ENCODE measurements at places on chromosomes 2 and 18.

GRCh38 chr2:177830881-177831386 lies 241.6 kb downstream of the PDE11A start:
- DNase-seq = no peak

- DNase-seq = no peak
Observed at GRCh38 chr18:12293831-12294230, 14.2 kb upstream of the TUBB6 start.

DNA sequence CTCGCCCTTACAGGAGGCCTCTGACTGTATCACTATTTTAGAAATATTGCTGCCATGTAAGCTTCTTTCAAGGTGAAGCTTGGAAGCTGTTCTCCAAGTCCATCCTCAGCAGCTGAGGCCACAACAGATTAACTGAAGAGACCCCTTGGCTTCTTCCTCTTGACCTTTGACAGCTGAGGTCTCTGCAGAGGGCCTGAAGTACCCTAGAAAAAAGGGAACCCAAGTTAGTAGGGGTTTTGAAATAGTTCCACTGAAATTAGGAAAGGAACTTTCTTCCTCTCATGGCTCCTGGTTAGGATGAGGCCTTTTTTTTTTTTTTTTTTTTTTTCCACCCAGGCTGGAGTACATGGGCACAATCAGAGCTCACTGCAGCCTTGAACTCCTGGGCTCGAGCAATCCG lies 15.5 kb upstream of the IHH start:
- DNase-seq = no peak

- DNase-seq = no peak
Observed at GRCh38 chr2:177143444-177143843, 69.2 kb upstream of the HNRNPA3 start.

GRCh38 chr2:50466685-50467084 lies 565.2 kb downstream of the NRXN1 start:
- DNase-seq = no peak

- no peak for DNase-seq
Observed at GRCh38 chr2:54947646-54948045, 102.6 kb downstream of the RTN4 start.

- DNase-seq = no peak
Observed at GRCh38 chr2:196384729-196385128, 213.4 kb upstream of the STK17B start.

- no peak for DNase-seq
Observed at GRCh38 chr18:76459687-76460350, 35.2 kb downstream of the ZNF516 start.

DNA sequence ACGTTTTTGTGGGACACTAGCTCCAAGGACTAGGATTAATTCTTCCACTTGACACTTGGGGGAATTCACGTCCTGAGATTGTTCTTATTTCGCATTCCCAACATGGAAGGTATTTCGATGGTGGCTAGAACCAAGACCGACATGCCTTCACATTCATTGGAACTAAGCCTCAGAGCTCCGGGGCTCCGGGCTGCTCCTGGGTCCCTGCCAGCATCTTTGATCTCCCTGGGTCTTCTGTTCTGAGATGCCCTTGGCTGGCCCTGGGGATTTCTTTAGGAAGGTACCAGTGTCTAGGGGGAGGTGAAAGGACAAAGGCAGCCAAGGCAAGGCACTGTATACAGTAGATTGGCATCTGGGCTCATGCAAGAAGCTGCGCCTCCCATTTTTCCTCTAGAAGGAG lies 76.8 kb downstream of the DYSF start:
- DNase-seq = no peak

DNA sequence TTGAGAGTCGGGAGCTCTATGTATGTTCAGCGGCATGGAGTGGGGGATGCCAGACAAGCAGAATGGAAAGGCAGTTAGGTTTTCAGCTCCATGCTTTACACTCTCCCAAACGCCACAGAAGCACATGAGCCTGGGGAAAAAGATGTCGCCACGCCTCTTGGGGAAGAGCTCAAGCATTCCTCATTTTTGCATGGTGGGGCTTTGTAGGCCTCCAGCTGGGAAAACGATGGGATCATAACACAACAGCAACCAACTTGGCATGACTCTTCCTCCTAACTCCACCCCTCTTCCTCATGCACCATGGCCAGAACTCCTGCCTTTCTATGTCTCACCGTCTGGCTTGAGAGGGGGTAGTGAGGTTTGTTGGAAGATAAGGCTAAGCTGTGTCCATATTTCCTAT lies 102.6 kb downstream of the PAX3 start:
- DNase-seq = no peak

- no peak for DNase-seq
Observed at GRCh38 chr2:30232801-30233130, 1.4 kb downstream of the LBH start.
